Renal cortical epithelial cell (primary cell): ENCODE measurements at places on chromosomes 1 and 21. TPM values are rescaled to one million over a fixed set of nuclear protein-coding genes. Genes with fewer than 3 reads are reported as not detected.

GRCh38 chr21:20086508-20086907 is 911.7 kb upstream of the NCAM2 start:
- no peak for DNase-seq

DNA sequence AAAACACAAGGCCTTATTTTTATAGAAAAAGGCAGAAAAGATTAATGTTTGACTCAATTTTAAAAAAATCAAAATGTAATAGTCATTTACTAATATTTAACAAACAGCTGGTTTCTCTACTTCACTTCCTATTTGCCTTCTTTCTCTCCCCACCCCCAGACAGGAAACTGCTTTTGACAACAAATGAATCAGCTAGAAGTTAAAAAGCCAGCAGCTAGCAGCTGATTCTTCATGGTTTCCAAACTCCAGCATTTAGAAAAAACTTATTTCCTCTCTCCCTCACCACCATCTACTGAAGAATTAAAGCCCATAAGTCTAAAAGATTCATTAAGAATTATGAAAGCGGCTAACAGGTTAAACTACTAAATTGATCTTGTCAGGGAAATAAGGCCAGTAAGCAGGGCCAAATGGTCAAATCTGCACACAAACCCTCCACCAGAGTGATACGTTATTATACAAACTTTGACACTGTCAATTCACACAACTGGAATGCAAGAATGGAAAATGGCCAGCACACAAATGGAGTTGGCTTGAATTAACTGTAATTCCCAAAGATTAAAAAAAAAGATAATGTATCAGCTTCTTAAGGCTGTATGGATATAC is 4.0 kb downstream of the WDR26 start:
- DNase-seq, result peak; percentile 82

GRCh38 chr1:62097464-62097863 is 97.2 kb upstream of the L1TD1 start:
- no peak for DNase-seq

DNA sequence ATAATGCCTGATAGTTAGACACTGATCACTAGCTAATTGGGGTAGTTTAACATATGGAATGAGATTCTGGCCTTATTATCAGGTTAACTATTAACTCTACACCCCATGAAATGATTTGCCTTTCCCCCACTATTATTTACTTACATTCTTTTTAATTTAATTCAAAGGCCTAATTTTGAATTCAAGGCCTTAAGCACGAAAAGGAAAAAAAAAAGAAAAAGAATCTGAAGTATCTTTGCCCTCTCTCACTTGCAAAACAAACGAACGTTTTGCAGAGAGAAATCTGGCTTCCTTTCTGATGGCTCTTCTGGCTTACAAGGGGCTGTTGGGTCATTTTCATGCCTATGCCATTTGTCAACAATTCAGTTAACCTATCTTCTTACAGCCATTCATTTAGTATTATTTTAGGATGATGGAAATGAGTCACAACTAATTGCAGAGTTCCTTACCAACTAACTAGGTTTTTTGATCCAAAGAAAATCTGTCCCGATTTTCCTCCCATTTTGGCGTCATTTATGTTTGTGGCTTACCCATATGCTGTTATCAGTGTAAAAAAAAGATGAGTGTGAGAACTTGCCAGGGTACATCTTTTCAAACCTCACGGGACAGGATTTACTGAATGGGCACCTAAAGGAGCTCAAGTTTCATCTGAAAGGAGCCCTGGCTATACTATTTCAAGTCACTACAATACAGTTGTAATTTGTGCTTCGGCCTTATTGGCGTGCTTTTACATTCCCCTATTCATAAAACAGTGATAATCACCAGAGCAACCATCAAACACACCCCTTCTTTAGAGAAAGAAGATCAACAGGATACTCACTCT is 1.9 kb upstream of the ERRFI1 start:
- peak; percentile 85 for DNase-seq

DNA sequence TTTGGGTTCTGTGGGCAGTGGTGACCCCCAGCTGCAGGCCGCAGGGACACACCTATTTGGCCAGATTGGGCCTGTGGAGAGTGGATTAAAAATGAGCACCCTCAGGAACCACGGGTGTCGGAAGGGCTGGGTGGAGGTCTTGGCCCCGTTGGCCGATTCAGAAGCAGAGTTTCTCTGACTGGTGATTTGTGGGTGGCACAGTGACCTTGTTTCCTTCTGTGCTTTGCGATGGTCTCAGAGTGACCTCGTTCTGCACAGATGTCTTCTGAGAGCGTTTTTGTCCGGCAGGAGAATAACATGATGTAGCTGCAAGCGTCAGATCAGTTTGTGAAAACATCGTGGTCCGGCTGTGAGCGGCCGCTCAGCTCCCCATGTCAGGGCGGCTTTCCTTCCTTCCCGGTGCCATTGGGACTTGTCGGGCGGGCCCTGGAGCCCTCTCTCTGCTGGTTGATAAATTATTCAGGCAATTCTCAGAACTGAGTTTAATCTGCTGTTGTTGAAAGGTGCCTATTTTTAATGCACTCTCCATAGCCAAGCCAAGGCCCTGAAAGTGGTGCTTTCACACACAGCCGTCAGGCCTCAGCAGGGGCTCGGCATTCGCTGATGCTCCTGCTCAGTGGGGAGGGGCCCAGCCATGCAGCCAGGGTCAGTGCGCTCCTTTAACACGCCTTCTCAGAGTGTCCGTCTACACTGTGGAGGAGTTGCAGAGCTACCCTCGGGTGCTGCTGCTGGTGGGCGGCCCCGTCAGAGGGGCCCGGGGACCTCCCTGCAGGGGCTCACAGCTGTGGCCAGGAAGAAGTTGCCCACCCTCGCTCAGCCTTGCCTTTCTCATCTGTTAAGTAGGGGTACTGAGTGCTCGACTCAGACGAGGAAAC is 26.8 kb downstream of the TRPM2 start:
- no peak for DNase-seq

DNA sequence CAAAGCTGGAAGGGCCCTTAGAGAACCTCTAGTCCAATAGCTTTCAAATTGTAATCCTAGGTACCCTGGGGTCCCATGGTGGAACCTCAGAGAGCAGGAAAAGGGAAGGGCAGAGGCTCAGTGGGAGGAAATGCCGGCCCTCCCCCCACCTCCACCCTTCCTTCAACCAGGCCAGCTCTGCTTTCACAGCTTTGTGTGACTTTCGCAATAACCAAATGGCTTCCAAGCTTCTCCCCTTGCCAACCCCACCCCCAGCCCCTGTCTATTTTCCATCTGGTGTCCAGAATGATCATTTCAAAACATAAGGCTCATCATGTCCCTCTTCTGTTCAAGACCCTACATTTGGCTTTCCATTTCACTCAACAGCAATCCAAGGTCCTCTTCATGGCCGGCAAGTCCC is 74.4 kb downstream of the CD58 start:
- DNase-seq, result peak; percentile 59

The FCRL6 gene
- total RNA-seq, result 0.05 TPM in 1 of 2 replicates, not detected in the other
